ENCODE measurements at places on chromosomes 5 and 9.

DNA sequence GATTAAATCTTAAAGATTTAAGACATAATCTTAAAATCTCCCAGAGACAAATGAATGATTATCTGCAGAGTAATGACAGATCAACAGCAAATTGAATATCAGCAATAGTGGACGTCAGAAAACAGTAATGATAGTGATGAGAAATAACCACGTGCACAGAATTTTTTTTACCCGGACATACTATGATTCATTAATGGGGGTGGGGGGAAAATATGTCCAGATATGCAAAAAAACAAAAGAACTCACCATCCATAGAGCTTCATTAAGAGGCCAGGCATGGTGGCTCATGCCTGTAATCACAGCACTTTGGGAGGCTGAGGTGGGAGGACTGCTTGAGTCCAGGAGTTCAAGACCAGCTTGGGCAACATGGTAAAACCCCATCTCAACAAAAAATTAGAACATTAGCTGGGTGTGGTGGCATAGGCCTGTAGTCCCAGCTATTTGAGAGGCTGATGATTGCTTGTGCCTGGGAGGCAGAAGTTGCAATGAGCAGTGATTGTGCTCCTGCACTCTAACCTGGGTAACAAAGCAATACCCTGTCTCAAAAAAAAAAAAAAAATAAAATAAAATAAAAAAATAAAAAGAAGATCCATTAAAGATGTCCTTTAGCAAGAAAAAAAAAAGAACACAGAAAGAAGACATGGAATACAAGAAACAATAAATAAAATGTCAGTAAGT is 30.9 kb upstream of the SHOC1 start:
- DNase-seq, result no peak

- DNase-seq, result no peak
Observed at GRCh38 chr5:116046823-116047222, 14.6 kb downstream of the ARL14EPL start.

- DNase-seq, result no peak
Observed at GRCh38 chr5:132439521-132440089, 51.0 kb downstream of the IRF1 start.

DNA sequence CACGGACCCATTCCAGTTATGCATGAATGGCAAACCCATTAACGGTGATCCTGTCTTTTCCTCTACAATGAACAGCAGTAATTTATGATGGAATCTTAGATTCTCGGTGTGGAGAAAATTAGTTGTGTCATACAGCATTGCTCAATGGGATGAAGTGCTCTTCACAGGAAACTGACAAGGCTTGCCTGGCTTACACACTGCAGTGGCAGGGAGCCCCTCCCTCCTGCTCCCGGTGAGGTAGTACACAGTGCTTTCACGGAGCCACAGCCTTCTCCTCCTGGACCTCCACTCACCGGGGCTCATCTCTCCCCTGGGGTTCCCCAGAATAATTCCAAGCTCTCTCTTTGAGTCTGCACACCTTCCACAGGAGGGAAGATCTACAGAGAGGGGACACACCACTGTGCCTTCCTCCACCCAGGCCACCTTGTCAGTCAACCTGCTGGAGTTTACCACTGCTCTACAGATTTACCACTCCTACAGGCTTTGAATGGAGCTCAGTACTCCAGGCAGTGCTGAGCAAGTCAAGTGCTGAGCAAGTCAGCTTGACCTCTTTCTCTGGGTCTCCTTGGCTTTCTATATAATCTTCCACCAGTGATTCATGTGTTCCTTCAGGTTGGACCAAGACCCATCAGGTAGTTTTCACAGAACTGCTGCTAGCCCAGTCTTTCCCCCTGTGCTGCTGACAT is 59.1 kb upstream of the TBC1D2 start:
- DNase-seq, result no peak

- DNase-seq, result no peak
Observed at GRCh38 chr5:116411101-116411571, 163.5 kb downstream of the SEMA6A start.

Data from SW 1271 (cell line).